HTR-8/SVneo (cell line): ENCODE measurements at places on chromosomes 4 and X.

DNA sequence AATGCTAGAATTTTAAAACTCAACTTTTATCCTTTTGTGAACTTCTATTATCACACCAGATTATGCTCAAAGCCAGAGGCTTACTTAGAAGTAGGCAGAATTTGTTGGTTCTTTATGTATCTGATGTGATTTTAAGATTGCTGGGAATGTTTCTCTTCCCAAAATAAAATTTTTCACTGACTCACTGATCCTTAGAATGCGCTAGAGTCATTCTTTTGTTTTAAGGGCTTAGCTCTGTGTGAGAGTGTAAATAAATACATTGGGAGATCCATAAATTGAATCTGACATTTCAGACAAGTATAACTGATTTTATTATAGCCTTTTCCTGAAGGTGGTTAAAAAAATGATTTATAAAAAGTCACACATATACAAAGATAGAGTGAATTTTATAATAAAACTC lies 101.3 kb downstream of the LARP1B start:
- no peak for DNase-seq

- DNase-seq = no peak
These were observed 224.9 kb downstream of the KIT start for GRCh38 chr4:54882616-54883015.

- DNase-seq = no peak
These were observed at the start of gene LEF1 for GRCh38 chr4:108168671-108169523. TSS of gene LEF1 (minus strand) at chr4:108168932. CDS start at chr4:108167767, 1,165 bp downstream.

GRCh38 chr4:25970226-25970675 lies 56.2 kb downstream of the SMIM20 start:
- no peak for DNase-seq
